Progenitor cell of endocrine pancreas (in vitro differentiated cells): ENCODE measurements at places on chromosomes 7 and 10.

GRCh38 chr7:147298611-147299043, 1182.0 kb downstream of the CNTNAP2 start:
- DNase-seq, result no peak
- no peaks in the 10 kb centered on the region for H3K36me3 ChIP-seq
- no peaks in the 10 kb centered on the region for H3K4me1 ChIP-seq
- H3K27me3 ChIP-seq, result no peaks in the 10 kb centered on the region
- H3K27ac ChIP-seq, result no peak overlapping the region

DNA sequence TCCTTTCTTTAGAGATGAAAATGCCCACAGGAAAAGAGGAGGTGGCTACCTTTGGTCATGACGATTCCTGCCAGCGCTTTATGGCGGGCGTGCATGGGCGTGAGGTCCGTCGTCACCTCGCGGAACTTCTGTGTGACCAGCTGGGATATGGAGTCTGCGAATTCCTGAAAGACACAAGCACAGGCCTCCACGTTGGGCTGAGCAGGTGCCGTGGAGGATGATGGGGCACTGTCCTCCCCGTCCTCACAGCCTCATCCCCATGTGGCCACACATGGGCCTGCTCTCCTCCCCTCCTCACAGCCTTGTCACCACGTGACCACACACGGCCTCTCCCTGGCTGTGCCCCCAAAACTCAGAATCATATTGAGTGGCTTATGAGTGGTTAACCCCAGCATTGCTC, 214.7 kb downstream of the WDR37 start:
- no peaks in the 10 kb centered on the region for H3K36me3 ChIP-seq
- peaks cover 8% of the 10 kb centered on the region for H3K27me3 ChIP-seq
- no peaks in the 10 kb centered on the region for H3K4me1 ChIP-seq
- no peak for DNase-seq
- H3K27ac ChIP-seq, result peak overlapping the region; percentile 70

- H3K36me3 ChIP-seq, result no peaks in the 10 kb centered on the region
- no peaks in the 10 kb centered on the region for H3K4me1 ChIP-seq
- H3K27ac ChIP-seq, result no peak overlapping the region
- DNase-seq, result no peak
- peaks cover 23% of the 10 kb centered on the region for H3K27me3 ChIP-seq
- H3K4me3 ChIP-seq, result no peak overlapping the region
Measured at GRCh38 chr10:113600569-113600968, 47.7 kb downstream of the HABP2 start.

DNA sequence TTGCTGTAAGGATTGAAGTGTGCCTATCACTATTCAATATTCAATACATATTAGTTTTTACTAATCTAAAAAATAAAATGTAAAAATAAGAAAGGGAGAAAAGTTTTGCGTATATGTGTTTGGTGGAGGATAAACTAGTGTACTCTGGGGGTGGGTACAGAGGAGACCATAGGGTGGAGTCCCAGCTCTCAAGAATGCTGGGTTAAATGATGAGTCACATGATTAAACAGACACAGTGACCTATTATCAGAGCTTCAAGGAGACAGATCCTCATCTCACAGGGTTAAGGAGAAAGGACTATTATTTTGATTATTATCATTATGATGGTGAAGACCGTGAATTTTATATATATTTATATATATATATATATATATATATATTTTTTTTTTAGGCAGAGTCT, 77.5 kb downstream of the AFAP1L2 start:
- H3K4me1 ChIP-seq, result peaks cover 8% of the 10 kb centered on the region
- H3K27ac ChIP-seq, result no peak overlapping the region
- H3K36me3 ChIP-seq, result no peaks in the 10 kb centered on the region

- no peak for DNase-seq
- peaks cover 6% of the 10 kb centered on the region for H3K4me1 ChIP-seq
- H3K27ac ChIP-seq, result no peak overlapping the region
- H3K4me3 ChIP-seq, result no peak overlapping the region
- H3K36me3 ChIP-seq, result no peaks in the 10 kb centered on the region
Measured at GRCh38 chr10:12269056-12269455, 73.1 kb downstream of the CDC123 start.

- peaks cover 6% of the 10 kb centered on the region for H3K36me3 ChIP-seq
- H3K27me3 ChIP-seq, result no peaks in the 10 kb centered on the region
- no peak overlapping the region for H3K27ac ChIP-seq
- no peak overlapping the region for H3K4me3 ChIP-seq
- no peak for DNase-seq
Measured at GRCh38 chr7:63925262-63925625, 73.4 kb upstream of the ZNF722 start.
